Aorta (tissue), 5 donors: ENCODE measurements at places on chromosomes 7 and 10. TPM values are rescaled to one million over a fixed set of nuclear protein-coding genes. Genes with fewer than 3 reads are reported as not detected.

DNA sequence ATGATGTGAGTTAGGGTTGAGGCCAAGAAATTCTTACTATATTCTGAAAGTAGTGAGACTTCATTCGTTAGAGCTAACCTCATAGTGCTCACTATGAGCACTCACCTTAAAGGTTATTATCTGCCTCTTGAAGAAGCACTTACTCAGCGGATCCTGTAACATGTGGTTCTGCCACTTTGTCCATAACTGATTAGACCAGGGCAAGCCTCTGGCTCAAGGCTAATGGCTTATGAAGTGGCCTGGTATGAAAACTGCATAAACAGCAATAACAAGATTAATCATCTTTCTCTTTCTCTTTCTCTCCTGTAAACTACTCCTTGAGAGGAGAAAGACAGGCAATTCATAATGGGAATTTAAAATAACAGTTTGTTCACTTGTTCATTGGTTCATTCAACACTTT, 82.8 kb downstream of the MAPK8 start:
- DNase-seq, result no peak
- H3K4me1 ChIP-seq, result peaks cover 3% of the 10 kb centered on the region
- H3K27ac ChIP-seq, result no peak overlapping the region
- H3K4me3 ChIP-seq, result no peak overlapping the region

DNA sequence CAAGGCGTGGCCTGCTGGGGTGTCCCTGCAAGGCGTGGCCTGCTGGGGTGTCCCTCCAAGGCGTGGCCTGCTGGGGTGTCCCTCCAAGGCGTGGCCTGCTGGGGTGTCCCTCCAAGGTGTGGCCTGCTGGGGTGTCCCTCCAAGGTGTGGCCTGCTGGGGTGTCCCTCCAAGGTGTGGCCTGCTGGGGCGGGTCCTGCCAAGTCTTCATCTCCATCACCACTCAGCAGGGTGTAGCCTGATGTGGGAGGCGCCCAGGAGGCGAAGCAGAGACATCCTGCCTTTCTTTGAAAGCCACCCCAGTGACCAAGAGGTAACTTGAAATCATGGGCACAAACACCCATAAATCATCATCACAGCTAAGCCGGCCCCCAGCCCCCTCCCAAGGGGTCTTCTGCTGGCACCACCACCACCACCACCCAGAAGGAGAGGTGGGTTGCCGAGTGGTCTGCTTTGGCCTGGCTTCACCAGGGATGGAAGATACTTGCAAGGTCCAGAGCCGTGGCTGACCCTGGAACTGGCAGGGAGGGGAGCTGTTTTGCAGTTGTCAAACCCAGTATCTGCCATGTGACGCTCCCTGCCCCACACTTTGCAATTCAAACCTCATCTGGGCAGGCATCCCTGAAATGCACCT, 190.6 kb downstream of the EBF3 start:
- DNase-seq, result no peak
- no peak overlapping the region for H3K27ac ChIP-seq
- no peak overlapping the region for H3K4me3 ChIP-seq
- H3K4me1 ChIP-seq, result no peaks in the 10 kb centered on the region
- no peaks in the 10 kb centered on the region for H3K27me3 ChIP-seq

DNA sequence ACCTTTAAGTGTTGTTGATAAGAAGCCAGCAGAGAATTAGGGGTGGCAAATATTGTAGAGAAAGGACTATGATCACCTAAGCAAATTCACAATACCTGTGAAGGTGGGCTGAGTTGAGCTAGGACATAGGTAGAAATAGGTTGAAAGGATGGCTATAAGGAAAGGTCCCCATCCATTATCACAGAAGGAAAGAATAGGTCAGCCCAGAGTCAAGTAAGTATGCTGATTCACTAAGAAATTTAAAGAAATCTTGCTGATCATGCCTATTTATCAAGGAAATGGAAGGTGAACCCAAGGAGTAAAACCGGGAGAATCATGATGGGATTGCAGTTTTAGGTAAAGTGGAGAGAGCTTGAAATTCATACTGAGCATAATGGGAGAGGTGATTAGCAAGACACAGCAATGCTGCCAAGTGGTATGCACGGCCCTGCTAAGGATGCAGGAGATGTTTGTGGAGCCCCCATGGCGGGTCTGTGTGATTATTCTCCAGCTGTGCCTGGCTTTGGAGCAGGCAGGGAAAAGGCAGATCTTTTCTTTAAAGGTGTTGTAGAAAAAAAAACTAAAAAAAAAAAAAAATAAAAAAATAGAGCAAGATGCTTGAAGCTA, 399.4 kb downstream of the PLXDC2 start:
- H3K36me3 ChIP-seq, result no peaks in the 10 kb centered on the region
- no peak overlapping the region for H3K27ac ChIP-seq
- no peak for DNase-seq
- no peaks in the 10 kb centered on the region for H3K27me3 ChIP-seq
- no peaks in the 10 kb centered on the region for H3K4me1 ChIP-seq
- no peak overlapping the region for H3K4me3 ChIP-seq

DNA sequence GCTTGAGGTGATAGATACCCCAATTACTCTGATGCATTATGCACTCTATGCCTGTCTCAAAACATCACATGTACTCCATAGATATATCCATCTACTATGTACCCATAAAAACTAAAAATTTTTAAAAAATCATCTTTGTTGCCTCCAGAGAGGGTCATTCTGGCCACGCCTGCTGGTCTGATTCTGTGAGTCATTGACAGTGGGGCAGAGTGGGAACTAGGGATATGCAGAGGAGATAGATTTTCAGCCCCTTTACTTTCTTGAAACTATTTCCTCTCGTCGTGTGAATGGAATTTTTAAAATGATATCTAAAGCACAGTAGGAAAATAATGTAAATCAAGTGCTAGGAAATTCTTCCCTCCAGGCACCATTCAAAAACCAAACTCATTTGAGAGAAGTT, 715.0 kb upstream of the NRP1 start:
- no peak overlapping the region for H3K27ac ChIP-seq
- H3K4me1 ChIP-seq, result no peaks in the 10 kb centered on the region
- no peaks in the 10 kb centered on the region for H3K36me3 ChIP-seq

C10orf90 gene
- not detected for polyA plus RNA-seq

ACBD7 gene
- not detected for polyA plus RNA-seq

STEAP4 gene
- 12.3 TPM for polyA plus RNA-seq

HYAL4 gene
- not detected for polyA plus RNA-seq
